ENCODE measurements at places on chromosomes 16 and 17.

DNA sequence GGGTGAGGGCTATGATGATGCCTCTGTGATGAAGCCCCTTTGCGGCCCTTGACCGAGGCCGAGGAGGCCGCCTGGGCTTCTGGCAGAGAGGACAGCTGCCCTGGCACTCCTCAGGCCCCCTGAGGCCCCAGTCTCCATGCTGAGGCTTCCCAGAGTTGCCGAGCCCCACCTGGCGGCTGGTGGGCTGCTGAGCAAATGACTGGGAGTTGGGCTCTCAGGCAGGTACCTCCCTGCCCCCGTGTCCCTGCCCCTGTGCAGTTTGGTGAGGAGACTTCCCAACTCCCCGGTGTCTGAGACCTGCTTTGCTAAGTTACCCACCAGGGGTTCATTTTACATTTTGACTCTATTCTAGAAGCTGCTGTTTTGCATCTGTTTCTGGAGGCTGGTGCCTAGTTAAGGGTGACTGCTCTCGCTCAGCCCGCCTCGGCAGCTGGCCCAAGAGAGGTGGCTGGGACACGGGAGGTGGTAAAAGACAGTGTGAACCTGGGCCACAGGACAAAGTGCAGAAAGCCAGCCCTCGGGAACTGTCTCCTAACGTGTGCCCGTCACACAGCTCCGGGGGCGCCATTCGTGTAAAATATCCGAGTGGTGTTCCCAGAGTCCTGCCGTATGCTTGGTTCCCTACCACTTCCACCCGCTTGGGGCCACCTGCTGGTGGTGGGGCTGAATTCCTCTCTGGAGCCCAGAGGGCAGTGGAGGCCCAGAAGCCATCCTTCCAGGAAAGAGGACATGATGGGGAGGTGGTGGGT lies 134.5 kb downstream of the RAB11FIP4 start:
- no peak for DNase-seq

GRCh38 chr17:10716218-10716617 lies 13.6 kb downstream of the TMEM220 start:
- DNase-seq, result no peak

GRCh38 chr17:32498391-32498790 lies 11.6 kb downstream of the CDK5R1 start:
- no peak for DNase-seq

DNA sequence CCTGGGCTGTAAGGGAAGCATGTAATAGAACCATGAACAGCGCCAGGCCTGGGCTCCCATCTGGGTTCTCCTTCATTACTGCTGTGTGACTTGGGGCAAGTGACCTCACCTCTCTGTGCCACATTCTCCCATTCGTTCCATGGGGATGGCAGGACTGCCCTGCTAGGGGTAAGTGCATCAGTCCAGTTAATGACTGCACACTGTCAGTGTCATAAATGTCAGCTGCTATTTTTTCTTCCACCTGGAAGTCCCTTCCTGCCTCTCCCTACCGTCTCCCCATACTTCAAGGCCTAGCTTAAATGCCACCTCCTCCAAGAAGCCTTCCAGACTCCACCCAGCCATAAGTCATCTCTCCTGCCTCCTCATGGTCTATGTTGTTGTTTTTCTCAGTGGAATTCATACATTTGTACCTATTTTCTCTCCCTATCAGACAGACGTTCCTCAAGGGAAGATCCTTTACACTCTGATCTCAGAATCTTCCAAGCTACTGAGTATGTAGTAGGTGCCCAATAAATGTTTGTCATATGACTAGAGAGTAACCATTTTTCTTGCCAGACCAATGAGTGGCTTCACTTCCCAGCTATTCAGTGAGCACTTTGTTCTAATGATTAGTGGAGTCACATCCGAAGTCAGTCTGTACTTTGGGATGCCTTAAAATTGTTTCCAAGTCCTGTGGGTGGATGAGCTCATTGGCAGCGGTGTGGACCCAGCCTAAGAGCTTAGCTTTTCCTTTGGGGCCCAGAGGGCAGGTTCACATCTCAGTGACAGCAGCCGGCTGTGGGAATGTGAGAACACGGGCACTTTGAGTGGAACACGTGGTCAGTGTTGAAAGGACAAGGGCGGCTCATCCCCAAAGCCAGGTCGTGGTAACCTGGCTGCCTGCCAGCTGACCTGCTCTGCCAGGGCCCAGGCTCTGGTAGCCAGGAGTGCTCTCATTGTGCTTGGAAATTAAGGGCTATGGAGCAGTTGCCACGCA lies 147.5 kb upstream of the GSE1 start:
- no peak for DNase-seq

DNA sequence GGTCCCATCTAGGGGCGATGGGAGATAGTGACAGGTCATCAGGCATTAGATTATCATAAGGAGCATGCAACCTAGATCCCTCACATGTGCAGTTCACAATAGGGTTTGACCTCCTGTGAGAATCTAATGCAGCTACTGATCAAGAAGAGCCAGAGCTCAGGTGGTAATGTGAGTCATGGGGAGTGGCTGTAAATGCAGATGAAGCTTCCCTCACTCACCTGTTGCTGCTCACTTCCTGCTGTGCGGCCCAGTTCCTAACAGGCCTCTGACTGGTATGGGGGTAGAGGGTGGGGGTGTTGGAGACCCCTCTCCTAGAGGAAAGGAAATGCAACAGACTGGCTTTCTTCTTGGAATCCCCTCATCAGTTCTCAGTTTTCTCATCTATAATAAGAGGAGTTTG lies 131.4 kb downstream of the CA10 start:
- DNase-seq, result no peak

DNA sequence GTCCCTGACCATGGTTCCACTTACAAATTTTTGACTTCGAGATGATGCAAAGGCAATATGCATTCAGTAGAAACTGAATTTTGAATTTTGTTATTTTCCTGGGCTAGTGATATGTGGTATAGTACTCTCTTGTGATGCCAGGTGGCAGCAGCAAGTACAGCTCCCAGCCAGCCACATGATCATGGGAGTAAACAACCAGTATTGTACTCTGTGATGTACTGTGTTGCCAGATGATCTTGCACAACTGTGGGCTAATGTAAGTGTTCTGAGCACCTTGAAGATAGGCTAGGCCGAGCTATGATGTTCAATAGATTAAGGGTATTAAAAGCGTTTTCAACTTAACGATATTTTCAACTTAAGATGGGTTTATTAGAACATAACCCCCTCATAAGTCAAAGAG lies 250.8 kb downstream of the STX8 start:
- no peak for DNase-seq

DNA sequence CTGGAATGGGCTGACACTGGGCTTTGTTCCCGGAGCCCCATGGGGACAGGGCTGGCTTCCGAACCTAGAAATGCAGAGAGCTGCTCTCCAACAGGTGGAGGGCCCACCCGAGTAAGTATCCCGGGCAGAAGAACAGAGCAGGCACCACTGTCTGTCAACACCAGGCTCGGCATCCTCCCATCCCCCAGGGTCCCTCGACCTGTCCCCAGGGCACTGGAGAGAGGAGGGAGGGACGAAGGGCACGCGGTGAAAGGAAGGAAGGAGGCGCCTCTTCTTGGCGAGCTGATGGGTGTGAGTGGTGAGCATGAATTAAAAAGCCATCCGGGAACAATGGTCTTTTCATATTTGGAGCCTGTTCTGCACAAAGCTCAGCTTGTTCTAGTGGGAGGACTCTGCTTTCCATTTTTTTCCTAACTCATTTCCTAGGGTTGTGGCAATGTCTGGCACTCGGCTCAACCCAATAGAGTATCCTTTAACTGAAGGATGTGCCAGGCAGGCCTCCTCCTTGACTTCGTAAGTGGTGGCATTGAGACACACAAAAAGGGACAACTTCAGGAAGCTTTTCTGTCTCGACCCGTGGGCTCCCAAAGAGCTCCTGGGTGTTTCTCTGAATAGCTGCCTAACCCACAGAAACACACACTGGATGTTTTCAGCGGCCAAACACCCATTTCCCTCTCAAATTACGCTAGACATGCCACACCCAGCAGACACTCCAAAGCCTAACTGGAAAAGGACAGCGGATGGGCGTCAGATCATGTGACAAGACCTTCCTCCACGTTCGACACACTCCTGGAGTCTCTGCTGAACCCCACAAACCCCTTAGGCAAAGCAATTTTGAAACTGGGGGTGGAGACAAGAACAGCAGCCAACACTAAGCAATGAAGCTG lies 47.7 kb downstream of the ZFHX3 start:
- no peak for DNase-seq

GRCh38 chr17:2262135-2262587 lies 41.4 kb downstream of the SMG6 start:
- DNase-seq, result no peak

DNA sequence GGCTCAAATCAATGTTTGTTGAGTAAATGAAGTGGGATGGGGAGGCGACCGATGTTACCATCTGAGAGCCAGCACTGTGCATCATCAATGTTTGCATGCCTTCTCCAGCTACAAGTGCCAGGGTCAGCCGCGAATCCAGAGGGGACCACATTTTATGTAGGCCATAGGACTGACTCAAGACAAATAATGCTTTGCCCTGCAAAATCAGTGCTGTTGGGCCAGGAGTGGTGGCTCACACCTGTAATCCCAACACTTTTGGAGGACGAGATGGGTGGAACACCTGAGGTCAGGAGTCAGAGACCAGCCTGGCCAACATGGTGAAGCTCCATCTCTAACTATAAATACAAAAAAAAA lies 53.1 kb upstream of the WSB1 start:
- no peak for DNase-seq

GRCh38 chr16:47728205-47728604 lies 267.1 kb downstream of the PHKB start:
- DNase-seq, result no peak

DNA sequence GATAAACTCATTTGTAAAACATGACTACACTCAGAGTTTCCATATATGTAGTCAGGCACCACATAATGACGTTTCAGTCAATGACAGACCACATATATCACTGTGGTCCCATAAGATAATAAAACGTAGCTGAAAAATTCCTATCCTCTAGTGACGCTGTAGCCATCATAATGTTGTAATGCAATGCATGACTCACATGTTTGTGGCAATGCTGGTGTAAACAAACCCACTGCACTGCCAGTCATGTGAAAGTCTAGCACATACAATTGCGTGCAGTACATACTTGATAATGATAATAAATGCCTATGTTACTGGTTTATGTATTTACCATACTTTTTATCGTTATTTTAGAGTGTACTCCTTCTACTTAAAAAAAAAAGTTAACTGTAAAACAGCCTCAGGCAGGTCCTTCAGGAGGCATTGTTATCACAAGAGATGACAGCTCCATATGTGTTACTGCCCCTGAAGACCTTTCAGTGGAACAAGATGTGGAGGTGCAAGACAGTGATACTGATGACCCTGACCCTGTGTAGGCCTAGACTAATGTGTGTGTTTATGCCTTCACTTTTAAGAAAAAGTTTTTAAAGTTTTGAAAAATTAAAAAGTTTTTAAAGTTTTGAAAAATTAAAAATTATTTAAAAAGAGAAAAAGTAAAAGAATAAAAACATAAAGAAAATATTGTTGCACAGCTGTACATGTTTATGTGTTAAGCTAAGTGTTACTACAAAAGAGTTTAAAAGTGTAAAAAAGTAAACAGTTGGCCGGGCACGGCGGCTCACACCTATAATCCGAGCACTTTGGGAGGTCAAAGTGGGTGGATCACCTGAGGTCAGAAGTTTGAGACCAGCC lies 9.0 kb downstream of the STAT5B start:
- DNase-seq, result peak; percentile 65

DNA sequence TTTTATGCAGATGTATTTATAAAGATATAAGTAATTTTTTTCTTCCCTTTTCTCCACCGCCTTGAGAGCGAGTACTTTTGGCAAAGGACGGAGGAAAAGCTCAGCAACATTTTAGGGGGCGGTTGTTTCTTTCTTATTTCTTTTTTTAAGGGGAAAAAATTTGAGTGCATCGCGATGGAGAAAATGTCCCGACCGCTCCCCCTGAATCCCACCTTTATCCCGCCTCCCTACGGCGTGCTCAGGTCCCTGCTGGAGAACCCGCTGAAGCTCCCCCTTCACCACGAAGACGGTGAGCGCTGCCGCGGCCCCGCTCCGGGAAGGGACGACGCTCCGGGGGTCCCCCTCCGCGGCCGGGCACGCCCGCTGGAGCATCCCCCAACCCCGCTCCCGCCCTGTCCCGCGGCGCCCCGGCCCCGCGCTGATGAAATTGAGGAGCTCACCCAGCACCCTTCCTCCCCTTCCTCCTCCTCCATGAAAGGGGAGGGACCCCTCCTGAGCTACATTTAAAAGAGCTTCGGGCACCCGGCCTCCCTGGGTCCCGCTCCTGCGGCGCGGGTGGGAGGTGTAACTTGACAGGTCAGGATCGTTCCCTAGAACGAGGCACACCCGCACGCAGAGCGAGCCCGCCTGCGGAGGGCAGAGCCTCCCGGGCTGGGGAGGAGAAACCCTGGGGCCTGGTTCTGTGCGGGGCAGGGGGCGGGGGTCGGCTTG lies 706 bp downstream of the HLF start:
- no peak for DNase-seq

DNA sequence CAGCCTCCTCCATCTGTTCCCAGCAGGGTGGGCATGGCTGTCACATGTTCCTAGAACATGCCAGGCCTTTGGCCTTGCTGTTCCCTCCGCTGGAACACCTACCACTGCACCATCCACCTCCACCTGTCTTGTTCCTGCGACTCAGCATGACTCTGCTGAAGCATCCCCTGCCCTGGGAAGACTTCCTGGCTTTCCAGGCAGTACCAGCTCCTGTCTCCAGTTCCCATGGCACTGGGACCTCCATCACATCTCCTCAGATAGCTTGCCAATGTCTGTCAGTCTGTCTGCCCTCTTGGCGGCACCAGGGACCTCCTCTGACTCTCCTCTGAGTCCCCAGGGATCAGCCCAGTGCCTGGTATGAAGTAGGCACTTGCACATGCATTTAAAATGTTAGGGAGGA lies 15.7 kb downstream of the PDP2 start:
- no peak for DNase-seq
